ENCODE measurements at places on chromosomes 5 and 9. TPM values are rescaled to one million over a fixed set of nuclear protein-coding genes. Genes with fewer than 3 reads are reported as not detected.

- DNase-seq: peak; percentile 62
These were observed 22.3 kb downstream of the NDUFS6 start for GRCh38 chr5:1823381-1824034.

DNA sequence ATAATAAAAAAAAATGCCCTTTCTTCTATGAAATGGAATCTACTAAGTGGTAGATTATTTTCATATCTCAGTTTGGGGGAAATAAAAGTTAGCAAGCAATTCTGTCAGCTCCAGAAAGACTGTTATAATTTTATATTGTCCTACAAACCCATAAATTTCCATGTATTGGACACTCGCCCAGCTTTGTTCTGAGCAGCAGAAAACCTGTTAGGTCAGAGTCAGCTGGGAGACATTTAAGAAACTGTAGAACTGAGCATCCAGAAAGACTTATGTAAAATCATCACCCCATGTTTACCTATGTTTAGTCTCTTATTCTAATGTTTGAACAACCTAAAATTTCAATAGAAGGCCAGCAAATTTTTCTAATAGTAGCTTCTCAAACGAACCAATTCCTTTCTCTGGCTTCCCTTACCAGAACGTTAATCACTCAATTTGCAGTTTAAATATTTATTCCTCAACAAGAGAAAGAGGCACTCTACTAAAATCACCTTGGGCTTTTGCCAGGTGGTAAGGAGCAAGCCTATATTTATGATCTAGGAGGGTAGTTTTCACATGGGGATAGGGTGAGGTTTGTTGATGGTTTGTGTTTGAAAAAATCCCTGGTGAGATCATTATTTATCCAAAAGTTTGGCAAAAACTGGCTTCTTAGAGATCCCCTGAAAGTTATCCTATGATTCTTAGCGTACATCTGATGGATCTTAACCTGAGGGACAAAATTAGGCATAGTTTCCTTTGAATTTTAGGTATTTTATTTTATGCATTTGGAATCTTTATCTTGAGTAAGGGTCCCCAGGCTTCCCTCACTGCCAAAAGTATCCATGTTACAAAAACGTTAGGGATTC, 34.4 kb downstream of the MACROH2A1 start:
- DNase-seq: no peak

DNA sequence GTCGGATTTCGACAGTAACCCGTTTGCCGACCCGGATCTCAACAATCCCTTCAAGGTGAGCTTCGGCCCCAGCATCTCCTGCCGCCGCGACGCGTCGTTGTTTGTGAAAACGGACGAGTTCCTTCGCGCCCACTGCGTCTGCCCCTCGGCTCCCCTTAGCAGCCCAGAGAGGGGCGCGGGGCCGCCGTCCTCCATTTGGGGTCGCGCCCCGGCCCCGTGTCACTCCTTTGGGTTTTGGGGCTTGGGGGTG, 182 bp downstream of the SCAMP1 start:
- DNase-seq: no peak

DNA sequence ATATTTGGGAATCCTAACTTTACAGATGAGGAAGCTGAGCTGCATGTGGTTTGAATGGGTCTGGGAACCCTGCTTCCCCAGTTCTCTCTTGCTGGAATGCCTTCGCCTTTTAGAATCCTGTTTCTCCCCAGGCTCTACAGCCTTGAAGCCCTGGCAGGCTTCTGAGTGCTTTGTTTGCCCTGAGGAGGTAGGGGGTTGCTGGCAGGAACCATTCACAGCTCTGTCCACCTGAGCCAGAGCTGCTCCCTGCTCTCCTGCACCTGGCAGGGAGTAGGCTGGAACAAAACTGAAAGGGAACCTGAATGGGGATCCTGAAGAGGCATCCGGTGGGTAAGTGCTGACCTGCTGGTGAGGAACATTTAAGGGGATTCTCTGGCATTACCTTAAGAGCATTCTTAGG, 33.0 kb downstream of the KIF4B start:
- no peak for DNase-seq

GRCh38 chr5:132419502-132420468, 50.3 kb downstream of the SLC22A5 start:
- peak; percentile 87 for DNase-seq

GRCh38 chr9:73059247-73059646, 92.4 kb upstream of the ANXA1 start:
- no peak for DNase-seq

- DNase-seq: no peak
These were observed 13.3 kb upstream of the GADD45G start for GRCh38 chr9:89591274-89592212.

DNA sequence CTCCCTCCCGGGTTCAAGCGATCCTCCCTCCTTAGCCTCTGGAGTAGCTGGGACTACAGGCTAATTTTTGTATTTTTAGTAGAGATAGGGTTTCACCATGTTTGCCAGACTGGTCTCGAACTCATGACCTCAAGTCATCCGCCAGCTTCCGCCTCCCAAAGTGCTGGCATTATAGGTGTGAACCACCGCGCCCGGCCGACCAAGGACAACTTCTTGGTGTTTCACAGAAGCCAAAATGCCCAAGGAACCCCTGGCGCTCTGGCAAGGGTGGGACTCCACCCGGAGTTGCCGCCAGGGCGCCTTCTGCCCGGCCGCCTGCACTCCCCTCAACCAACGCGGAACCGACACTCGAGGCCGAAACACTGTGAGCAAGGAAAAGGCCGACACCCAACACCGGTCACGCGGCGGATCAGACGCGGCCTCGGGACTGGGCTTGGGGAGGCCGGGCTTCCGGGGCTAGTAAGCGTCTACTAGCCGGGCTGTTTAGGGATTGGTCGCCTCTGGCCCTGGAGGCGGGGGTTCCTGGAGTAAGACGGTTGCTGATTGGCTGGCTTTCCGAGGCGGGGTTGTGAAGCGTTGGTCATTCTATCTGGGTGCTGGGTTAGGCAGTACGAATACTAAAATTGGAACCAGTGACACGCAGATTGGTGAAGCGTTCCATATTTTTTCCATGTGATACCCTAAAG, 7.7 kb upstream of the CFAP157 start:
- DNase-seq: peak; percentile 99

DNA sequence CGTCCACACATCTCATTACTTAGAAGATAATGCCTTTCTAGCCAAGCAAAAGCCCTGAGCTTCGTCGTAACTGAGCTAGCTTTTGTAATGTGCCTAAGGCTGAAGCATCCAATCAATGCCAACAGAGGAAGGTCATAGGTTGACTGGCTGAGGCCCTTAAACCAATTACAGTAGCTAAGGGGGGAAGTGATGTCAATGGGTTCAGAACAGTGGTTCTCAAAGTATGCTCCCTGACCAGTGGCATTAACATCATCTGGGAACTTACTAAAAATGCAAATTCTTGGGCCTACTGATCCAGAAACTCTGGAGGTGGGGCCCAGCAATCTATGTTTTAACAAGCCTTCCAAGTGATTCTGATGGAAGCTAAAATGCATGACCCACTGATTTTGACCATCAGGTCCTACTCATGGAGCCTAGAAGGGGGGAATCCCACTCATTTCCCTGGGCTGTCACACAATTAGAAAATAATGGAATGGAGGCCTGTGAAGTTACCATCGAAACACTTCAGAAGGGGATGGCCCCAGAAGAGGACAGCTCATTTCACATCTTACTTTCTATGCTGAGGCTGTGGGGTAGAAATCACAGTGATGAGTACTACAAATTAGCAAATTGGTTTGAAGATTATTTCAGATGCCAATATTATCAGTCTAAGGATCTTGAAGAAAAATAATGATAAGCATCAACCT, 4.8 kb upstream of the VLDLR start:
- DNase-seq: no peak

DNA sequence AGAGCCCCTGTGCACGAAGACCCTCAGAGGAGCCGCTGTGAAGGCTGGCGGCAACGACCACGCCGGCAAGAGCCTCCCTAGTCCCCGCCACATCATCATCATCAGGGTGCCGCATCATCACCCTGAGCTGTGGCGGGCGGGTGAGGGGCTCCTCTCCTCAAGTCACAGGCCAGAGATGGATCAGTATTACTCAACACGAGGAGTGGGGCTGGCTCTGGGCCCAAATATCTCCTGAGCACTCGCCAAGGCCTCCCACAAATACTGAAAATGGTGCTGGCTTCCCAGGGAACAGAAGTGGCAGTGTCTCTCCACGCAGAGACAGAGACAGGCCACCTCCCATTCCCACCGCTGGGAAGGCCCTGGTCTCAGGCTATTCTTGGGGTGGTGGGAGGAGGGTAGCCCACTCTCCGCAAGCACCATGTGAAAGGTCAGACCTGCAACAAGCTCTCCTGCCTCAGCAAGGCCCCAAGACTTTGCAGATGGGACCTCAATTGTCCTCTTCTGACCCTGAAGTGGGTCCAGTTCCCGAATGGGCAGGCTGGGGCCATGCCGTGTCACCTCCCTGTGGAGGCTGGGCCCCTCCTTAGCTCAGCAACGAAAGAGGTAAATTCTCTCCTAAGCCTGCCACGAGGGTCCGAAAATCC, 39.3 kb upstream of the ZNF354A start:
- peak; percentile 48 for DNase-seq

DNA sequence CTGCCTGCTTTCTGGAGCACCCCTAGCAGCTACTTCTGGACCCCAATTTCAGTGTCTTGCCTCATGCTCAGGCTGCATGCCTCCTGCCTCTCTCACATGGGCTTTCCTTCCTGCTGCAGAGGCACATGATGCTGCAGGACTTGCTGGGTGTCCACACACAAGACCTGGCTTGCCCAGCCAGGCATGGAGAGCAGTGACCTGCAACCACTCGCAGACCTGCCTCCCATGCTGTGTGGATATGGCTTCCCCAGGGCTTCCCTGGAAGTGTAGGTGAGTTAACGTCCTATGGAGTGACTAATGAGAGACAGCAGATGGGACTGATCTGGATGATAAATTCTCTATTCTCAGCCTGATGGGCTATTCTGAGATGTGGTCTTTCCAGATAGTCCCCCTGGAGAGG, 53.2 kb upstream of the SMIM32 start:
- no peak for DNase-seq

- DNase-seq: no peak
These were observed 28.5 kb downstream of the DPYSL3 start for GRCh38 chr5:147481376-147481775.

DNA sequence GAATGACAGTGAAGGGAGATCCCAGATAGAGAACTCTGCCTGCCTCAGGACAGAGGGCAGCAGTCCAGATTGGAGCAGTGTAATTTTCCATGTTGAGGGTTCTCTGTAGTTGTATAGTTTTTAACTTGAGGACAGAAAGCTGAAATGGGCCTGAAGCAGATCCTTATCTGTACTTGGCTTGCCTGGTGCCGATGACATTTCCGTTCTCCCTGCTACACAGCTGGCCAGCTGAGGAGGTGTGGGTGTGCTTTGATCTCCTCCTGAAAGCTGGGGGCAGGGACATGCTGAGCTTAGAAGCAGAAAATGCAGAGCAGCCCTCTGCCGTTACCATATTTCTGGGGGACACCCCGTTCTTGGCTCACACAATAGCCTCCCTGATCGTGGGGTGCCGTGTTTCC, 10.5 kb downstream of the GLRX start:
- DNase-seq: peak; percentile 68

DNA sequence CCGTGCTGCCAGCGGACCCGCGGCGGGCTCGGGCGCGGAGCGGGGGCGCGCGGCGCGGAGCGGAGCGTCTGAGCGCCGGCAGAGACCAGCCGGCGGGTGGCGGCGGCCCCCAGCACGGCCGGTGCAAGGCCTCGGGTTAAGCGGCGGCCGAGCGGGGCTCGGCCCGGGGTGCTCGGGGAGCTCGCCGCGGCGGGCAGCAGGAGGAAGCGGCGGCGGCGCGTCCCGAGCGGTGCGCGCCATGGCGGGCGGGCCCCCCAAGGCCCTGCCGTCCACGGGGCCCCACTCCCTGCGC, 150 bp downstream of the SNX30 start:
- DNase-seq: no peak

DNA sequence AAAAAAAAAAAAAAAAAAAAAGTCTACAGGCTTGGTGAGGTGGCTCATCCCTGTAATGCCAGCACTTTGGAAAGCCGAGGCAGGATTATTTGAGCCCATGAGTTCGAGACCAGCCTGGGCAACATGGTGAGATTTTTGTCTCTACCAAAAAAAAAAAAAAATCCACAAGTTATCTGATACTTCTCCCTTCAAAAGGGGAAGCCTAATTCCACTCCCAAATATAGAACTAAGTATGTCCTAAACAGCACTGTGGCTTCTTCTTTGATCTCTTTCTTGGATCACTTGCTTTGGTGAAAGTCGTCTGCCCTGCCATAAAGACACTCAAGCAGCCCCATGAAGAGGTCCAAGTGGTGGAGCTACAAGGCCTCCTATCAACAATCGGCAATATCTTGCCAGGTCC, 18.8 kb upstream of the STING1 start:
- DNase-seq: no peak

DNA sequence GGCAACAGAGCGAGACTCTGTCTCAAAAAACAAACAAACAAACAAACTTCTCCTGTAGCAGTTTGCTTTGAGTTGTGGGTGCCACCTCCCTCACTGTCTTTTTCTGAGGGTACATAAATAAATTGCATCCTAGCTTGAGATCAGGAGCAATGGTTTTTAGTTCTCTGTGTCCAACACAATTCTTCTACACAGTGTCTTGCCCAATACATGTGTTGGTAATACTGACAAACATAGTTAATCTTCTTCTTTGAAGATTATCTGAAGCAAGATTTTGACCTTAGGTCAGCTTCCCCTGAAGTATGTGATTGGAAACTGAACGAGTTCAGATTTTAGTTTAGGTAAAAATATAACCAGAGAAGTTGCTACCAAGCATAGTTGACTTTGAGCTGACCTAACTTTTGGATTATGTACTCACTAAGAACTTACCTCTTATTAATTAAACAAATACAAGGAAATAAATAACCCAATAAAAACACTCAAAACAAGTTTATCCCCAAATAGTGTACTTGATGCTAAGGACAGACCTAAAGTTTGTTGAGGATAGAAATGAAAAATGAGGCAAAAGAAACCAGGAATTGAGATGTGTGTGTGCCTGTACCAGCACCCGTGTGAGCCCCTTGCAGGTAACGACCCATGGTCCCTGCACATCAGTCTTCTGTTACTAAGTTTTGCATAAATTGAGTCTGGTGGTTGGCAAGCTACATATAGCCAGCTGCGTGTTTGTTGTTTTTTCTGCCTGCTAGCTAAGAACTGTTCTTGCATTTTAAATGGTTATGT, 16.2 kb downstream of the TJP2 start:
- no peak for DNase-seq

DNA sequence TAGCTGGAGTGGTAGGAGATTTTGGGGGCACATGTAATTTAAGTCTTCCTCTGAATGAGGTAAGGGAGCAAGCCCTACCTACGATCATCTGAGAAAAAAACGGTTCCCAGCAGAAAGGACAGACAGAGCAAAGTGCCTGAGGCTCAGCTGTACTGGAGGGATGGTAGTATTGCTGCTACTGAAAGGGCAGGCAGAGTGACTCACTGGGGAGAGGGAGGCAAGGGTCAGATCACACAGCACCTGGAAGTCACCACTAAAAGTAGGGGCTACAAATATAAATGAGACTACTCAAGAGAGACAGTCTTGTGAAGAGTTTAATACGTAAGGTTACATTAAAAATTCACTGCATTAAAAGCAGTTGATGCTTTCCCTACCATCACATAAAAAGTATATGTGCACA, 75.9 kb downstream of the NFIB start:
- no peak for DNase-seq

GRCh38 chr5:15837551-15838289, 337.7 kb downstream of the FBXL7 start:
- DNase-seq: no peak

The ADAMTSL2 gene
- total RNA-seq: 11.3 TPM

The CACFD1 gene
- total RNA-seq: 13.4 TPM

The SLC1A1 gene
- 4.2 TPM for total RNA-seq

The ZNF189 gene
- 17.8 TPM for total RNA-seq

The GOLM1 gene
- 22.4 TPM for total RNA-seq

The ECM2 gene
- total RNA-seq: 46.1 TPM

The PCDHB7 gene
- total RNA-seq: 2.6 TPM

The PRR7 gene
- 2.0 TPM for total RNA-seq

The FGF1 gene
- 5.0 TPM for total RNA-seq
